Stimulated activated CD8-positive, alpha-beta memory T cell treated with anti-CD3 and anti-CD28 coated beads, Interleukin-2, amount 100 ng/mL, for 48 hours (primary cell): ENCODE measurements at places on chromosomes 4 and X.

- DNase-seq = no peak
These were observed 620.4 kb downstream of the KCNIP4 start for GRCh38 chr4:21327976-21328700.

DNA sequence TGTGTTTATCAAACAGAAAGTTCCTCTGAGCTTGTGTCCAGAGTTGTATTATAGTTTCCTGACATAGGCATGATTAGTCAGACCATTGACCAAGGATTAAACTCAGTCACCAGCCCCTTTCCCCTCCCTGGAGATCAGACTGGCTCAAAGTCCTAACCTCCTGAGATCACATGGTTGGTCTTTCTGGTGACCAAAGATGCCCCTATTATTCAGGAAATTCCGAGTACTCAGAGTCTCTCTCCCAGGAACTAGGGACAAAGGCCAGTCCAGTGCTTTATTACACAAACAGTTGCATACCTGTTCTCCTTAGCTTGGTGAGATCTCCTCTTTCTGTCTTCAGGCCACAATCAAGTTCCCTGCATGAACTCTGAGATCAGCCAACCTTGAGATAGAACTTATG is 14.5 kb upstream of the ENPP6 start:
- no peak for DNase-seq

DNA sequence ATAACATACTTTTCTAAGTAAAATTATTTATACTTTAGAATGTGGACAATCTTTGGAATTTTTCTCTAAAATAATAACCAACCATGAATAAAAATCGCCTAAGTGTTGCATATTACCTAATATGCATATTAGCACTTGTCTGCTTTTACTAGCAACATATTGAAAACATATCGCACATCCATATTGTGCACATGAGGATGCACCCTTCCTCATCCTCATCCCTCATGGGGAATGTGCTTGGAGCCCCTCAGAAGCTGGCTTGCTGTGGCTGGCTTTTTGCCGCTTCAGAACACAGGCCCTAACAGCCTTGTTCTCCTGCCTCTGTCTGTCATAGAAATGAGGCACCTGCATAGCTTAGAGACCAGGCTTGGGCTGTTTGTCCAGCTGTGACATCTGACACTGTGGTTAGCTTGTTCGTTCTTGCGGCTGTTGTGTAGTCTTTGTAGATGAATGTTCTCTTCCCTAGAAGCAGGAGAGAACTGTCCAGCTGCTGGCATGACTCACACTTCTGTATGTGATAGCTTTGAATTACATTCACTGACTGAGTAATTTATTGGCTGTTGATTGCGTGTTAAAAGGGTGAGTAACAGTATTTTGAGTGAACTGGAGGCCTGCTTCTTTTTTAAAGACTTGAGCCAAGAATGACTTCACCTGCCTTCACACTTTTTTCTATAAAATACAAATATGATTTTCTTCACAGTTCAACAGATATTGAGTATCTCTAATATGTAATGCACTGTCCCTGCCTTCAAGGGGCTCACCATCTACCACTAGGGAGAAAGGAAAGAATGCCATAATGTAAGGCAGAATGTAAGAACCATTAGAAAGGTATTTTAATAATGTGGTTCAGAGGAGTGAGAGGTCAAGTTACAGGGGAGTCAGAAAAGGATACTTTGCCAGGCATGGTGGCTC is 81.9 kb downstream of the HMGB2 start:
- DNase-seq = no peak

DNA sequence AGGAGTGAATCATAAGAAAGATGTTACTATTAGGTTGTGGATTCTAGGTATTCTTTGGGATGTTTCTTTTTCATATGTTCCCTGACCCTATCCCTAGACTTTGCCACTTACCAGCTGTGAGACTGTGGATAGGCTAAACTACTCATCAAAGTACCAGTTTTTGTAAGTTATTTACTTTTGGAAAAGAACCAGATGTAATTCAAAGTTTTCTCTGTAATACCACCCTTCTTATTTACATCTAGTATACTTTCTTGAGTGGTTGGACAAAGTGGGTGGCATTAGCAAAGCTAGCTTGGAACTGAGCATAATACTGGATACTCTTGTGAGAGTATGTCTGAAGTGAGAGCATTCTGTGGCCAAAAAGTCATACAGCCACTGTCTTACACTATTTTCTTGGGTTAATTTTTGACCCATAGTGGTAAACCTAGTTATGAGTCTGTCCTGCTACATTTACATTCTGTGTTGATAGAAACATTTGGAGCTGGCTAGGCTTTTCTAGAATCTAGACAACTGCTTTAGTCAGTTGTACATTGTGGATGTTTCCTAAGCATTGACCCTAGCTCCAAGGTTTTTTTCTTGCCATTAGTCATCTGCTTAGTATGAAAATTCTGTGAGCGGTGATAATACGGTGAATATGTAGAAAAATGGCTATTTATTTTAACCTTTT is 41.7 kb downstream of the KDM6A start:
- DNase-seq = no peak

DNA sequence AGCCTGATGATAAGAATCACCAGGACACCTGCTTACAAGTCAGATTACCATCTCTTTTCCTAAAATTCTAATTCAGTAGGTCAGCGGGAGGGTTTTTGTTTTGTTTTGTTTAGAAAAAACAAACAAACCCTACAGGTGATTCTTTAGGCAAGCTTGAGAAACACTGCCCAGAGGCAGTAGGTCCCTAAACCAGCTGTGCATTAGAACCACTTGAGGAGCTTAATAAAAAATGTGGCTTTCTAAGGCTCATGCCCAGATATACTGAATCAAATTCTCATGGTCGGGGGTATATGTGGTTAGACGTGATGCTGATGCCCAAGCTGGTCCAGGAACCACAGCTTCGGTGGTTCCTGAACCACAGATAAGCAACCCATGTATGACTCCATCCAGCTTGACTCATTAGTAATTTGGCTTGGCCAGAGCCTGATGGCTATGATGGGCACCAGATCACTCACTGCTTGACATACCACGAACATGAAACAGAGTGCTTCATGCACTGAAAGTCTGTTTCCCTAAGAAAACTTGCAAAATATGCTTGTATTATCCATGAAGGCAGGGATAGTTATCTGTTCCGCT is 338.1 kb upstream of the F9 start:
- no peak for DNase-seq

DNA sequence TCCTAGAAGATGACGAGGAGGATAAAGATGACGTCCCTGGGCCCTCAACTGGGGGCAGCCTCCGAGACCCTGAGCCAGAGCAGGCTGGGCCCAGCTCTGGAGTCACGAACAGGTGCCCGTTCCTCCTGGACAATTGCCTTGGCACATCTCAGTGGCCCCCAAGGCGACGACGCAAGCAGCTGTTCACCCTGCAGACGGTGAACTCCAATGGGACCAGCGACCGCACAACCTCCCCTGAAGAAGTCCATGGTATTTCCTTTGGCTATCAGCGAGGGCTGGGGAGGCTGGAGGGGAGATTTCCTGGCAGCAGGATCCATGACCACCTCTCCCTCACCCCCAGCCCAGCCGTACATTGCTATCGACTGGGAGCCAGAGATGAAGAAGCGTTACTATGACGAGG is 11.9 kb downstream of the USP11 start:
- DNase-seq = no peak

DNA sequence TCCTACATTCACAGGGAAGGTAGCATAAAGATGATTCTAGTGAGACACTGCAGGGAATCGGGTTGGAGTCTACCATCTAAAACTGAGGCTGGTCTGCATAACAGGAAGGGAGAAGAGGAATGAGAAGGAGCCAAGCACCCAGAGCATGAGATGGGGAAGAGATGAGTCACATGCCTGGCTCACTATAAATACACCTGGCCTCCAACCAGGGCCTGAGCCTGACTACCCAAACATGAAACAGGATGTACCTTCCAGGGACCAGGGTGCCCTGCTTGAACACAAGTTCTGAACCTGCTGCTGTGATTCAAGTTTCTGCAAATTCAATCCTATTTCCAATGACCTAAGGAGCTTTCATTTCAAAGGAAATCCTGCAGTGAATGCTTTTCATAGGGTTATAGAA is 24.9 kb downstream of the CD99L2 start:
- DNase-seq = no peak

GRCh38 chr4:113445286-113445685 is 316.3 kb downstream of the CAMK2D start:
- DNase-seq = no peak

- peak; percentile 20 for DNase-seq
These were observed 5.2 kb upstream of the TCEANC start for GRCh38 chrX:13647709-13648212.

- DNase-seq = no peak
These were observed 48.1 kb upstream of the ARHGEF6 start for GRCh38 chrX:136828830-136829229.
